ENCODE measurements at places on chromosomes 2 and 18.

DNA sequence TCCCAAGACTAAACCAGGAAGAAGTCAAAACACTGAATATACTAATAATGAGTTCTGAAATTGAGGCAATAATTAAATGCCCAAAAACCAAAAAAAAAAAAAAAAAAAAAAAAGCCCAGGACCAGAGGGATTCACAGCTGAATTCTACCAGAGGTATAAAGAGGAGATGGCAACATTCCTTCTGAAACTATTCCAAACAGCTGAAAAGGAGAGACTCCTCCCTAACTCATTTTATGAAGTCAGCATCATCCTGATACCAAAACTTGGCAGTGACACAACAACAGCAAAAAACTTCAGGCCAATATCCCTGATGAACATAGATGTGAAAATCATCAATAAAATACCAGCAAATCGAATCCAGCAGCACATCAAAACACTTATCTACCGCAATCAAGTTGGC lies 108.5 kb upstream of the COL3A1 start:
- DNase-seq, result no peak

DNA sequence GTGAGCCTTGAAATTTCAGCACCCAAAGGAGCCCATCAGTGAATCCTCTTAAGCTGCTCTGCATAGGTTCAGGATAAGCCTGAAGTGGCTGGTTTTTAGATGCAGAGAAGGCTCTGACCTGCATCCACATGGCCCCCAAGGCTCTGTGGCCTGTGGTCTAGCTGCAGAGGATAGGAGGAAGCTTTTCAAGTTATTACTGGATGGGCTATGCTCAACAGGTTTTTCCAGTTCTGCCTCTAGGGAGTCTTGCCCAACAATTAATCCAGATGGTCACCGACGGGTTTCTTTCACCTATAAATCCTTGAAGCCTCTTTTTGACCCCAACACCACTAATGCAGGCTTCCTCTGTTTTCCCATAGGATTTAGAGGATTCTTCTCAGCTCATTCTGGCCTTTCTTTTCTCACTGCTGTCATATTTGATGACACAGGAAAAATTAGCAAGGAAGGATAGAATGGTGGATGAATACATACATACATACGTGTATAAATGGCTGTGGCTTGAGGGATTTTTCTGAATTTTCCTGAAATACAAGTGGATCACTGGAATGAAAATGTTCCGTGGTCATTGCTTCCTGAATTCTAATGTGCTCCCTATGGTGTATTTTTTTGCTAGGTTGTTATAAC lies 52.2 kb upstream of the BCL2L11 start:
- no peak for DNase-seq

DNA sequence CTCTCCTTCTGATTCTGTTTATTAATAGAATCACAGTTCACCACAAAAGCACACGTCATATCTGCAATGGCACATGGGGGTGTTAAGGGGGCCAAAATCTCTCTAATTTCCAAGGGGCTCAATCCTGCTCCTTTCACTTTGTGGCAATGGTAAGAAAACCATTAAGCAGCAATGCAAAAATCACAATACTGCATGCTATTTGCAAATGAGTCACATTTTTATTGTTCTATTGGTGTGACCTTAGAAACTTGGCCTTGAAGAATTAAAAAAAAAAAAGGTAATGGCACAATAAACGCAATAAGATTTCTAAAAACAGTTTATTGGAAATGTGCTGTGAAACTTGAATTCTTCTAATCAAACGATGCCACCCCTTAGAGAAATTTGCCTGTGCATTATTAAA lies 251.5 kb downstream of the ZNF521 start:
- no peak for DNase-seq

- no peak for DNase-seq
Observed at GRCh38 chr2:40242315-40242714, 209.6 kb downstream of the SLC8A1 start.

- DNase-seq, result no peak
Observed at GRCh38 chr2:80531319-80531718, 226.8 kb upstream of the LRRTM1 start.

- DNase-seq, result peak; percentile 19
Observed at GRCh38 chr2:158500333-158500732, 43.6 kb downstream of the PKP4 start.

- peak; percentile 59 for DNase-seq
Observed at GRCh38 chr2:47528874-47529273, 125.9 kb downstream of the MSH2 start.

GRCh38 chr2:160096409-160096808 lies 34.0 kb upstream of the PLA2R1 start:
- no peak for DNase-seq

DNA sequence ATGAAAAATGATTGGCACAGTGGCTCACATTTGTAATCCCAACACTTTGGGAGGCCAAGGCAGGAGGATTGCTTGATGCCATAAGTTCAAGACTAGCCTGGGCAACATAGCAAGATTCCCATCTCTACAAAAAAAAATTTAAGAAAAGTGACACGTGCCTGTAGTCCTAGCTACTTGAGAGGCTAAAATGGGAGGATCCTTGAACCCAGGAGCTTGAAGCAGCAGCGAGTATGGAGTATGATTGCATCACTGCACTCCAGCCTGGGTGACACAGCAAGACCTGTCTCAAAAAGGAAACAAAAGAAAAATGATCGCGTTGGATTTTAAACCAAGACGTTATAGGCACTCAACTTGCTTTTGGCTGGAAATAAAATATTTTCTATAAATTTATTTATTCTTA lies 37.8 kb upstream of the CREB1 start:
- no peak for DNase-seq

DNA sequence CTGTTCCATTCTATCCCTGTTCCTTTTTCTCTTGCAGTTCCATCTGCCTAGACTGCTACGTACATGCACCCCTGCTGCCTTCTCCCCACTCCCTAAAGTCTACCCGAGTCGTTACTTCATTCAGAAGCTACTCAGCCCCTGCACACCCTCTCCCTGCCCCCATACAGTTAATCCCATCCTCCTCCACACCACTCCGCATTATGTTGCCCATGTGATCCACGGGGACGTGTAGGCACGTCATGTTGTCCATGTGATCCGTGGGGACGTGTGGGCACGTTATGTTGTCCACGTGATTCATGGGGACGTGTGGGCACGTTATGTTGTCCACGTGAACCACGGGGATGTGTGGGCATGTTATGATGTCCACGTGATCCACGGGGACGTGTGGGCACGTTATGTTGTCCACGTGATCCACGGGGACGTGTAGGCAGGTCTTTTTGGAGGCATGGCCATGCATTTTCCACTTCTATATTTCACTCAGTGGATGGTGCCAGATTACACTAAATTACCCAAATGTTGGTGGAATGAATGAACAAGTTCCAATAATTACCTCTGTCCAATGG lies 299.5 kb downstream of the DCDC2C start:
- no peak for DNase-seq

DNA sequence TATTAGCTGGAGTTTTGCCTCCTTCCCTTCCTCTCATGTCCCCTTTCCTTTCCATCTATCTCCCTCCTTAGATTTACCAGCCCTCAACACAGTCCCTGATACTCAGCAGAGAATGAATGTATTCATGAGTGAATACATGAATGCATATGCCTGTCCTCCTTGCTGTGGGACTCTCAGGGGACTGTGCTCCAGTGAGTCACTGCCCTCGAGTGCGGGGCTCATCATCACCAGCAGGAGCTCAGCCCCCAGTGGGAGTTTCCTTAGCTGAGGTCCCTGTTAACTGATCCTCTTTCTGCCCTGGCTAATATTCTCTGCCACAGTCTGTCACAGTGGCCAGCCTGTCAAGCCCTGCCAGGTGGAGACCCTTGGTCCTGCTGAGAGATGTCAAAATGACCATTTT lies 104.9 kb upstream of the LHCGR start:
- DNase-seq, result no peak

DNA sequence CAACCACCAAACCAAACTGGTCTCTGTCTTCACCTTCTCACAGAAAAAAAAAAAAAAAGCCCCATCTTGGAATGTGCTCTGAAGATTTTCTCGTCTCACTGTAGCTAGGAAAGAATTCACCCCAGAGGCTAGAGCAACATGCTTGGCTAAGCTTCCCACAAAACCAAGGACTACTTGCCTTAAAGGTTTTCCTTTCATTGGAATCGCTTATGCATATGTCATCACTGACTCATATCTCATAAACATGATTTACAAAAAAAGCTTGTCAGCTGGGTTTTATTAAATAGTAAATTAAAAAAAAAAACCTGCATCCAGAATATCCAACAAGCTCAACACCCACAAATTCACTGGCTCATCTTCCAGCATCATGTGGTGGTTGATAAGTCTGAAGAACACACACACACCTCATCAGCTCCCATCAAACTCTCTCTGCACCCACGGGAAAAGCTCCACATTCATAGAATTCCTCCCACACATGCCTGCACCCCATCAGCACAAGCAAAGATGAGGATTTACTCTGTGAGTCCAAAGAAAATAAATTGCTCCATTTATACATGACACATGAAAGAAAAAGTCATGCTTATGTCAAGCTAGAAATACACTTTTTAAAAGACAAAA lies 182.0 kb upstream of the TRIB2 start:
- DNase-seq, result peak; percentile 95

DNA sequence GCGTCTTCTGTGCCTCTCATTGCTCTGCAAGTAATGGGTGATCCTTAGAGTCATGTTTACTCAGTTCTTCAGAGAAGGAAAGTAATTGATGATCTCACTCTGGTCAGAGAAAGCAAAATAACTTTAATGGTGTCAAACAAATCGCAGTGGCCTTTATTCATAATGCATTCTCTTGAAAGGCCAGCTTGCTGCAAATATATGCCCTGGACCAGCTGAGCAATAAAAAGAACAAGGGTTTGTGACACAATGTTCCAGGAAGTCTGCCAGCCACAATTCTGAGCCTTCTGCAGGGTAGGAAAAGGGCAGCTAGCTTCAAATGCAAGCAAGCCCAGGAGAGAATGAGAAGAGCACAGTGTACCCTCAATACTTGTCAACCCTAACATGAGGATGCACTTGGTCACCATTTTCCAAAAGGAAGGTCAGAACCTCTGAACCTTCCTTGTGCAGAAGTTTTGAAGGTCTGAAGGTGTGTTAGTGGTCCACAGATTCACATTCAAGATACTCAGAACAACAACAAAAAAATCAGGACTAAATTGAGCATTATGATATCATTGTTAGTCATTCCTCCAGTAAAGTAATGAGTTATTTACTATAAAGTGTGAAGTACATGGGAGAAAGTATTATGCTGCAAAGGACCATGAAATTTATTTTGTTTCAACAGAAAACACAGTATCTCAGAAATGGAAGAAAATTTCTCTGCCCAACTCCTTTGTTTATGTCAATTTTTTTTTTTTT lies 355.6 kb downstream of the PAX3 start:
- peak; percentile 86 for DNase-seq

DNA sequence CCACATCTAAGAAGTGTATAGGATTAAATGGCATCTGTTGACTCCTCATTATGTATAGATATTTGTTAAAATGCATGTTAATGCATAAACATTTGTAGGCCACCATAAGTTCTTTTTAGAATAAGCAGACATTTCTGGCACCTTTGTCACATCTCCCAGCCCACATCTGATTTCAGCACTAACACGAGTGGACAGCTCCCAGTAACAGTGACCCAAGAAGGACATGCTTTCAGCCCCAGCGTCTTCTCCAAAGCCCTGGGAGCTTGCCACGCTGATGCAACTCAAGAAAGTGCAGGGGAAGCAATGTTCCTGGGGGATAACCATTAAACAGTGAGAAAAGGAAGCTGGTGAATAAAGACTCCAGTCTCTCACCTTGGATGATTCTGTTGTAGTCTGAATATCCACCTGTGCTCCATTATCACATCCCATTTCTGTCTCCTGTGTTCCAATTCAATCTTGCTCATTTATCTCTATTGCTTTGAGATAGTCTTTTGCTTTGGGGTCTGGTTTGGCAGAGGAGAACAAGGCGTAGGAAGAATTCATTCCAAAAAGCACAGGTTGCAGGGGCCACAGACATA lies 182.6 kb upstream of the THSD7B start:
- peak; percentile 1 for DNase-seq

DNA sequence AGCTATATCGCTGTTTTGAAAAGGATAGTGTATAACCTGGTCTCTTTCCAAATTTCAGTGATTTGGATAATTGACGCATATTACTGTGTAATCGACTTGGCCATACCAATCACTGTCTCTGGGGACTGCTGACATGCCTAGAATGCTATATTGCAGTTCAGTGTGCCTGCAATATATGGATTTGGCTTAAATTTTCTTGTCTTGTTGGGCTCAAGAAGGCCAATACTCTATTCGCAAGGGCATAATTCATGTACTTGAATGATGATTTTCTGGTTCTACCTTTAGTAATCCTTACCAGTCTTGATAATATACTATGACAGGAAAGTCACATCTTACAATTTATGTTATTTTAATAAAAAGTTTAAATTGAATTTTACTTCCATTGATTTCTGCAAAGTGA lies 21.7 kb upstream of the THUMPD2 start:
- DNase-seq, result no peak

GRCh38 chr2:99569386-99569785 lies 79.6 kb upstream of the REV1 start:
- no peak for DNase-seq

- no peak for DNase-seq
Observed at GRCh38 chr2:200199576-200200263, 106.8 kb upstream of the SPATS2L start.

DNA sequence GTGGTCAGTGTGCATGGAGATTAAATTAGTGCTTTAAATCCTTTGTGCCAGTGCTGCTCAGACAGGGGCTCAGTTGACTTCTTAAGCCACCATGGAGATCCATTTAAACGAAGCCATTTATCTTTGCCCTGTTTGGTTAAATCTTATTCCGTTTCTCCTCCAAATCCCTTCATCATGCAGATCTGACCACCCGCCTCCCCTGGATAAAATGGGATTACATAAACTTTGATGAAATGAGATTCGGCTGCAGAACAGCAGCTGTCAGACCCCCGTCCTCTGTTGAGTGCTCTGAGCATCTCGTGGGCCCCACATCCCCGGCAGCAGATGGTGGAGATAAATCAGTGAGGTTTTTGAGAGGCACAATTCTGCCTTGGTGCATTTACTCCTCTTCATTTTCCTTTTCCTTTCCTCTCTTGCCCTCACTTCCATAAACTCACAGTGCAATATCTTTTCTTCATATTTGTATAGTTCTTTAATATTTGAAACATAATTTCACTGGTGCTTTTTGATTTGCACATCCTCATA lies 84.4 kb upstream of the TWIST2 start:
- DNase-seq, result no peak

DNA sequence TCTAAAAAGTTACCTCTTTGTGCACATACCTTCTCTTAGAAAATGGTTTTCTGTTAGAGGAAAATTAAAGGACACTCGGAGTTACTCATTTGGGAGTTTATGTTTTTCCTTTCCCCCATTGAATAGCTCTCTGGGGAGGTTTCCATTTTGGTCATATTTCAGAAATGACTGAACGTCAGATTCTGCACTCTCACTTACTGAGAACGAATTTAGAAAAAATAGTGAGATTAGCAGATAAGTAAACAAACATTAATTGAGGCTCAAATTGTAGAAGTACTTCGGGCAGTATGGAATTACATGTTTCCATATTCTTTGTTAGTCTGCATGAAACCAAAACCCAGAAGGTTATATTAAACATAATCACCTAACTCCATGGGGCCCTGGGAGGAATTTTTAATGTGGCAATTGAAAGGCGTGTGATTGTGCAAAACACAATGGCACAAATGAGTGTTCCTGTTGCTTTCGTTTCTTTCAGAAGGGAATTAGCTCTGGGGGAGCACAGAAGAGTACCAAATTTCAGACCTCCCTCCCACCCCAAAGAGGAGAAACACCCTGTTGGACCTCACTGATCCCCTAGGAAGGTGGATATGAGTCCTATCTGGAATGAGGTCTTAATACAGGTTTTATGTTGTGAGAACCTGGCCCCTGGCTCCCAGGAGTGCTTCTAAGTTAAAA lies 212.3 kb downstream of the BCL2 start:
- no peak for DNase-seq

GRCh38 chr2:30252723-30253701 lies 21.7 kb downstream of the LBH start:
- peak; percentile 68 for DNase-seq

All from astrocyte of the spinal cord (primary cell).